AG04449 (cell line): ENCODE measurements at places on chromosomes 2 and 18.

GRCh38 chr2:31137211-31138036, 816 bp downstream of the GALNT14 start:
- DNase-seq: no peak

DNA sequence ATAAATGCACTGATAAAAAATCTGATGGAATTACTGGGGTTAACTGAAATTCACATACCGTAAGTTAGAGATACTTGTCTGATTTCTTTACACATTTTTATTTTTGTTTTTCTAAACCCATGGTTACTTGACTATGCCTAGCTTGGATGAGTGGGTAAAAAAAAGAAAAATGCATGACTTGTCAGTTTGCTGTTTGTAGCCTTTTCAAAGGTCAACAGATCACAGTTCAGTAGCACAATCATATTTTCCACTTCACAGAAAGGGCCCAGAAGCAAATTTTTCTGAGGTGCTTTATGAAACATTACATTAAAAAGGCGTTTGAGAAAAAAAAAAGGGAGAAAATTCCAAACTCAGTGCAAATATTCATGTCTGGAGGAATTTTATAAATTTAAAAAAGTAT, 16.4 kb downstream of the SLC16A14 start:
- DNase-seq: no peak

GRCh38 chr2:206701952-206702605, 16.1 kb downstream of the DYTN start:
- no peak for DNase-seq

- no peak for DNase-seq
Observed at GRCh38 chr2:188369365-188369764, 77.7 kb downstream of the GULP1 start.

DNA sequence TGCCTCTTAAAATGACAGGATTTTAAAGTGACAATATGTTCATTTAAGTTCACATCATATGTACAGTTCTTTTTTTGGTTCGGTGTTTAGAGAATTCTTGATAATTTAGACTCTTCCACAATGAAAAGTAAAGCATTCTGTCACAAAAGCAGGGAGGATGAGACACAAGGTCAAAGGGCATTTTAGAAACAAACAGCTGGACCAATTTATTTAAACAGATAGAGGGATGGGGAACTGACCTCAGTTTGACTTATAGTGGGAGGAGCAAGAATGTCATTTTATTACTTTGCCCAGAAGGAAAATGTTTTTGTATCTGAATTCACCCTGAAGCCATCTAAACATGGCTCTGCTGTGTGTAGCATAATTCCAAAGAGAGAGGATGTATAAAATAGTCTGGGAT, 128.5 kb downstream of the MEIS1 start:
- no peak for DNase-seq

GRCh38 chr2:85401464-85401805, 8.7 kb downstream of the CAPG start:
- no peak for DNase-seq

- no peak for DNase-seq
Observed at GRCh38 chr2:54308186-54308585, 52.2 kb upstream of the TSPYL6 start.

DNA sequence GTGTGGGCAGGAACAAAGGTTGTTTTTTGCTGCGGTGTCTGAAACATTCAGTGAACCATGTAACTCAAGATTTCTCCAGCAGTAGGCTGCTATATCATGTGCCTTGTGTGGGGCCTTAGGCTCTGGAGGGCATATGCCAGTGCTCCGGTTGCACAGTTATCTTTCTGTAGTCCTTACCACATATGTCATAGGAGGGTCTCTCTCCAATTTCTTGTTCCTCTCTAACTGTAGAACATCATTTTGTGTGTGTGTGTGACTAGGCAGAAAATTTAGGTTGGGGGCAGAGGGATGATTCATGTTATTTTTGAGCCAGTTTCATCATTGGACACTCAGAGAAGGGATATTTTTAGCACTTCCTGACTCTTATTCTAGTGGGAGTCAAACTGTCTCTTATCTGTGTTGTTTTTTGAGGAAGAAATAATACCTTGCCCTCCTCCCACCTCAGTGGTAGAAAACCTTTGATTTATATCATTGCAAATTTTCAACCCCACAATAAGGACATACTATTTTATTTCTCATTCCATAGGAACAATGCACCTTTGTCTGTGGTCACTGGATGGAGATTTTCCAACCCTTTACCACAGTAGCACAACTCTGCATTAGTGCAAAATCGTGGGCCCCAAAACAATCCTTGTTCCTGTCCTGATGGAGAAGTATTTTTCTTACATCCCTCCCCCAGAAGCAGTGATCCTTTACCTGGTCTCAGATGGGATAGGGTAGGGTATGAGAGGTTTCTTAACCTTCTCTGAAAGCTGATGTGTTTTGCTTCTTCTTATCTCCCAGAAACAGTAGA, 113.9 kb downstream of the CCDC74A start:
- no peak for DNase-seq

DNA sequence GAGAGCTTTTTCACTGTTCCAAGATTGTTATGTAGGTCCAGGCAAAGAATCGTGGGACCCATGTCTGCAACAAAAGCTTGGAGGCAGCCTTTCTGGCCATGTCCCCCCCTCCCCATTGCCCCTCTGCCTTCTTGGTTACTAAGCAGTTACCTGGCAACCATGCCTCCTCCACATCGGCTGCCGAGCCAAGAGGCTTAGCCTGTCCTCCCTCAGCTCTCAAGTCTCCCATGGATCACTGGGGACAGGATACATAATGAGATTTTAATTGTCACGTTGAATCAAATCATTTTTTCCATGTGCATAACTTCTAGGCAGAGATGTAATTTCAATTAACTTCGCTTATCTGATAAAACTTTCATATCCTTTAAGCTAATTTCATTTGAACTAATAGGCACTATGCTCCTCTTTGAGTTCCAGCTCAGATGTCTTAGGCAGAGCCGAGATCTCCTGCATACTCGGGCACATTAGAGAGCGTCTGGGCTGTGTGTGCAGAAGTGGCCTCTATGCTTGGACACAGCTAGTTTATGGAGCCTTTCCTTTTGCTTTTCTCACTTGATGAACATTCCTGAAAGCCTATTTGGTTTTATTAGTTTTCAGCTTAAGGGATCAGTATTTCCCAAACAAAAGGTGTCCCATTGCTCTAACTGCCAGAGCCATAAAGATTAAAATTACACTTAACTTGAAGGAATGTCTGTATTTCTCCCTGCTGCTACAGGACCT, 80.7 kb downstream of the LYPD1 start:
- no peak for DNase-seq

GRCh38 chr2:100194951-100195350, 52.6 kb upstream of the AFF3 start:
- no peak for DNase-seq

DNA sequence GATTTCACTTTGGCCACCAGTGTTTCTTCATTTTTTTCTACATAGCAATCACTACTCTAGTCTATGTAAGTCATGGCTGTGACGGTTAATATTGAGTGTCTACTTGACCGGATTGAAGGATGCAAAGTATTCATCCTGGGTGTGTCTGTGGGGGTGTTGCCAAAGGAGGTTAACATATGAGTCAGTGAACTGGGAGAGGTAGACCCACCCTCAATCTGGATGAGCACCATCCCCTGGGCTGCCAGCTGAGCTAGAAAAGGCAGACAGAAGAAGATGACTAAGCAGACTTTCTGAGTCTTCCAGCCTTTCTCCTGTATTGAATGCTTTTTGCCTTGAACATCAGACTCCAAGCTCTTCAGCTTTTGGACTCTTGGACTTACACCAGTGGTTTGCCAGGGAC, 265.0 kb upstream of the SLC8A1 start:
- peak; percentile 71 for DNase-seq

DNA sequence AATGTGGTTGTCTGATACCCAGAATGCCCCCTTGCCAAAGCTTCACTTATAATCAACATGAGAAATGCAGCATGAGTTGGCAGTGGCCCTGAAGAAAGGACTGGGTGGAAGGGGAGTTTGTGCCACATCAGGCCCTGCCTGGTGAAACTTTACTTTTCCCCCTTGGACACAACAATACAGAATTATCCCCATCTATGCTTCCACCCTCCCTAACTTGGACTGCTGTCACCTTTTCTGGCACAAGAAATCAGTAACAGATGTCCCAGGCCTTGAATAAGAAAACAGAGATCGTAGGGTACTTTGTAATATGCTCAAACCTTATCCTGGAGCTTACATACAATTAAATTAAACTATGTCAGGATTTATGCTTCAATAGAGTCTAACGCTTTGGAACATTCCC, 128.9 kb upstream of the SATB2 start:
- DNase-seq: no peak

GRCh38 chr2:127651971-127652550, 6.1 kb downstream of the GPR17 start:
- DNase-seq: no peak

- DNase-seq: no peak
Observed at GRCh38 chr2:238584617-238585016, 157.9 kb downstream of the ASB1 start.

GRCh38 chr18:59788791-59789106, 91.5 kb upstream of the CCBE1 start:
- DNase-seq: no peak

GRCh38 chr18:13276530-13277520, 58.3 kb downstream of the LDLRAD4 start:
- DNase-seq: no peak

- no peak for DNase-seq
Observed at GRCh38 chr18:67483237-67483636, 33.3 kb downstream of the DSEL start.

DNA sequence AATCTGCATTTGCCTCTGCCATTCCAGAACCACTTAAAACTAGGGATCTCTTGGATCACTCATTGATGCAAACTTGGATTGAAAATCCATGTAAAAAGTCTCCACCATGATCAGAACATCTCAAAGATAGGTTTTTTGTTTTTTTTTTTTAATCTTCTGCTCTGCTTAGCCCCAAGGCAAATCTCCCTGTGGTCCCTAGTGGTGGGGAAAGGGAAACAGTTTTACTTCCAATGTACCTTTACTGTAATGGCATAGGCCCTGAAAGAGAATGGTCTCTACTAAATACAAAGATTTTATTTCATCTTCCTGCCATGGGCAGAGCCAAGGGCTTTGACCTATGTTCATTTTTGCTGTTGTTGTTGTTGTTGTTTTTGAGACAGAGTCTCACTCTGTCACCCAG, 78.4 kb downstream of the KANSL1L start:
- no peak for DNase-seq

DNA sequence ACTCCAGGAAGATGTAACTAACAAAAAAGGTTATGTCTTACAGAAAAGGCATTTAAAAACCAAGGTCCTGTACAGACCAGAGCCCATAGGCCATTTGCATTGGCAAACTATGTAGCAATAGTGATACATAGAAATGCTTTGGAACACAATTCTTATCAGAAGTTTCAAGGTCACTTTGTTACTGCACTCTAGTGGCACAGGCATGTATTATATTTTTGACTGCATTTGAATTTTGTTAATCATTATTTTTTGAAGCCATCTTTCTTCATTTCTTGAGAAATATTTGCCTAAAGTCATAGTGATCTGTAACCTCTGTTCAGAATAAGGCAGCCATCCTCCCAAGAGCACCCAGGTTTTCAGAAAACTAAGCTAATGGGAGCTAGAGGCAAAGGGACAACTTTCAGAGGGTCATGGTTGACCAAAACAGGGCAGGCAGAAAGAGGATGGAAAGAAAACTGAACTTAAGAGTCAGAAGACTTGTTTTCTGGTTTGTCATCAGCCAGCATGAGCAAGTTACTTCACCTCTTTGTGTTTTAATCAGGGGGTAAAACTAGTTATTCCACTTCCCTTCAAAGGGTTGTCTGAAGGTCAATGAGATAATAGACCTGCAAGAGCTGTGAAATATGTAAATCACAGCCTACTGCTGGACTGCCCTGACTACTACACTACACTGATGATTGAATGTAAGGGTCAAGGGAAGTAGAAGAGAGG, 41.5 kb downstream of the SLC38A11 start:
- no peak for DNase-seq

DNA sequence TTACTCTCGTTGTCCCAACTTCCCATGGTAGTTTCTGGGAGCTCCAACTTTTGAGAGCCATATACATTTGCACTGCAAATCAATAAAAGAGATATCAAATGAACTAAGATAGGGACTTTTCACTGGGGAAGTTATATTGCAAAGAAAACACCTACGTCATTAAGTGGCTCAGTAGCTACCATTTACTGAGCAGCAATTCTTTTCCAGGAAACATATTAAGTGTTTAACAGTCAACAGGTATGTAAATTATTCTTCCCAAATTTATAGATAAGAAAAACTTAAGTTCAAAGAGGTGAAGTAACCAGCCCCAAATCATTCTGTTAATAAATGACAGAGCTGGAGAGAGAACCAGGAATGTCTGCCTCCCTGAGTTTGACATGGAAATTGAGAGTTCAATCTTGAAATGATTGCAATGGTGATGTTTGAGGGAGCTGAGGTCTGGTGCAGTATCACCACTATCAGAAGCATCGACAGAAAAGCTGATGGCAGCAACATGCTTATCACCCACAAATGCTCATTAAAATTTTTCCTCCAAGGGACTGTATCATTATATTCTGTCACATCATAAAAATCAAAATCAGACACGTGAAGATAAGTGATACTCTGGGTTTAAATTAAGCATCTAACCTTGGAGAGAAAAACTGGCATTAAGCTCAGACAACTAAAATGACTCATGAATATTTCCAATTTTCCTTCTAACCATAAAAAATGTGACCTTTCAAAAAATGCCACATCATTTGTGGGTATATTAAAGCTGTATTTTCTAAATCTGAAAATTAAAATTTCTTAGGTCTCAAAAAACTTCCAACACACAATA, 43.4 kb downstream of the GAREM1 start:
- DNase-seq: no peak

DNA sequence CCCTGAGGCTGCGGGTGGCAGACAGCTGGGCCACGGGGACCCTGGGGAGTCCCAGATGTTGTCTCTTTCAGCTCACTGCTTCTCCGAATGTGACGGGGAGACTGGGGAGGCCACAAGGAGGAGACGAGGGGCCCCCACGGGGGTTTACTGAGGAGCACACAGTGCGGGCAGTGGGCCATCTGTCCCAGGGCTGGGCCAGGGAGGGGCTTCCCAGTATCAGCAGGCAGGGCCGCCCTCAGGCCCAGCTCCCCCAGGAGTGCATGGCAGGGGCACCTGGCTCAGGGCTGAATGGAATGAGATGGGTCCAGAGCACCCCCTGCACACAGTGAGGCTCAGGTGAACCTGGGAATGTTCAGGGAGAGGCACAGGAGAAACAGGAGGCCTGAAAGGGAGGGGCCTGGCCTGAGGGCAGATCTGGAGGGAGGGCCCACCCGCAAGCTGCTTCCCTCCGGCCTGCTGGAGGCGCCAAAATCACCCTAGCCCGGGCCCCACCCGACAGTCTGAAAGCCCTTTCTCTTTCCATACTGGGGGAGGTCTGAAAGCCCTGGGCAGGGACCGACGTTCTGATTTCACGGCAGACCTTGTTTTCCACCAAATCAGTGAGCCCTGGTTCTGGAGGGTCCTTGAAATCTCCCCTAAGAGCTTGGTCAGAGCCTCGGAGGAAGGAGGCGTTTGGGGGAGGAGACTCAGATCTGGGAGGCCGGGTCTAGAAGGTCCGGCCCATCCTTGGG, 35.5 kb upstream of the PTMA start:
- DNase-seq: no peak

- no peak for DNase-seq
Observed at GRCh38 chr18:53749766-53750165, 474.7 kb downstream of the MBD2 start.

GRCh38 chr2:211077216-211077767, 520.9 kb downstream of the CPS1 start:
- no peak for DNase-seq
